Diencephalon (tissue), 1 donor: ENCODE measurements at places on chromosomes 1 and 21. TPM values are rescaled to one million over a fixed set of nuclear protein-coding genes. Genes with fewer than 3 reads are reported as not detected.

Gene AMY2B
- 79.4 TPM for total RNA-seq

Gene EPB41
- 55.1 TPM for total RNA-seq

Gene CRP
- total RNA-seq: not detected

Gene ZYG11B
- 161 TPM for total RNA-seq

Gene DEDD
- 24.7 TPM for total RNA-seq

Gene MTARC1
- 9.2 TPM for total RNA-seq

Gene ANXA9
- total RNA-seq: not detected

Gene KCNN3
- 10.1 TPM for total RNA-seq

Gene C1orf115
- total RNA-seq: 9.7 TPM

Gene PDE9A
- 18.7 TPM for total RNA-seq

Gene COL24A1
- total RNA-seq: 3.2 TPM

Gene RGS16
- total RNA-seq: 13.6 TPM

Gene CFHR4
- 0.69 TPM for total RNA-seq

Gene GJA8
- not detected for total RNA-seq

Gene GLIS1
- total RNA-seq: 0.23 TPM

Gene SH3BGR
- 5.1 TPM for total RNA-seq

Gene BARHL2
- total RNA-seq: 1.4 TPM

Gene DDX59
- 21.7 TPM for total RNA-seq

Gene DFFA
- 31.8 TPM for total RNA-seq

Gene BEND5
- 17.5 TPM for total RNA-seq

Gene TMEM51
- total RNA-seq: 5.5 TPM

Gene GRIK3
- 47.3 TPM for total RNA-seq

Gene PLA2G5
- 1.8 TPM for total RNA-seq

Gene CYP4Z1
- total RNA-seq: 0.92 TPM

Gene MYCL
- total RNA-seq: 8.8 TPM

Gene GNAT2
- not detected for total RNA-seq

Gene SPOCD1
- 0.23 TPM for total RNA-seq

Gene CD1C
- total RNA-seq: not detected

Gene MXRA8
- 11.5 TPM for total RNA-seq

Gene LRRC38
- 0.46 TPM for total RNA-seq

Gene HTR6
- total RNA-seq: 0.92 TPM

Gene SDHB
- total RNA-seq: 87.9 TPM

Gene FCRL4
- not detected for total RNA-seq
